ENCODE measurements at places on chromosomes 13 and 19.

- no peak for DNase-seq
These were observed 1.5 kb upstream of the NRTN start for GRCh38 chr19:5803441-5803751.

DNA sequence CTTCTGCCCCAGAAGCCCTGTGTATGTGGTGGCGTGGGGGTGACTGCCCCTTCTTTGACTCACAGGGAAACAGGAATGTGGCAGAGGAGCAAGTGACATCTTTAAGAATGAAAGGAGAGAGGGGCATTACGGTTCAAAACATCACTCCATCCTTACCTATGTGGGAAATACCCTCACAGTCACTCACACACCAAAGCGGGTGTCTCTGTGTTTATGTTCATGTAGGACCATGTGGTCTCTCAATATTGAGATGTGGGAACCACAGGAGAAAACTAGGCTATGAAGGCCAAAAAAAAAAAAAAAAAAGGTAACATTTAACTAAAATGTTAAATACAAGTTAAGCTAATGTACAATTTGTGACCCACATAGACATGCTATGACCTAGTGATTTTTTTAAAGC lies 153.6 kb upstream of the GPR12 start:
- DNase-seq = no peak

DNA sequence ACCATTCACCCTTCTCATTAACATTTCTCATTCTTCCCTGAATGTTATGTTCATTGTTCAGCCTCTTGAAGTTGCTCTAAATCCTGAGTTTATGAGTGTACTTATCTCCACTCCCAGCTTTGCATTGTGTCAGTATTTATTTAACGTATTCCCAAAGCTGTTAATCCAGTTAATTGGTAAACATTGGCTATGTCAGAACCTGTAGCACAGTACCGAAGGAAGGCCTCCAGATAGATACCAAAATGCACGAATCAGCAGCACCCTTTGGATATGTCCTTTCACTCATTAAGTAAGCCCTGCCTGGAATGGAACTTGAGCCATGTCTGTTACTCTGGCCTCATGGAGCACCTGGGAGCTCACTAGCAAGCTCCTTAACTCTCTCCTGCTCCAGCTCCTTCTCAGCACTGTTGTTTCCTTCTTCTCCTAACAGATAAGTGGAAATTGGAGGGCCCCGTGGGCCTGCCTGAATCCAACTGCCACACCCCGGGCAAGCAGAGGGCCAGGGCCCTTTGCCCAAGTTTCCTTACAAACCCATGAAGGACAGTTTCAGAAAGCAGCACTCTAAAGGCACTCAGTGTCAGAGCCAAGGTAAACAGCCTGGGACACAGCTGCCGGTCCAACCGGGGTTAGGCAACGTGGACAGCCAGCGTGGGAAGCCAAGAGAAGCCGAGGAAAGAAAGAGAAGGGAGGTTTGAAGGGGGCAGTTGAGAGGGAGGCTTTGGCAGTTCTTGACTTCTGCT lies 155.0 kb upstream of the SERP2 start:
- DNase-seq = no peak

GRCh38 chr13:94416454-94417080 lies 62.9 kb downstream of the DCT start:
- no peak for DNase-seq

- DNase-seq = no peak
These were observed 39.7 kb downstream of the PEPD start for GRCh38 chr19:33481863-33482262.

DNA sequence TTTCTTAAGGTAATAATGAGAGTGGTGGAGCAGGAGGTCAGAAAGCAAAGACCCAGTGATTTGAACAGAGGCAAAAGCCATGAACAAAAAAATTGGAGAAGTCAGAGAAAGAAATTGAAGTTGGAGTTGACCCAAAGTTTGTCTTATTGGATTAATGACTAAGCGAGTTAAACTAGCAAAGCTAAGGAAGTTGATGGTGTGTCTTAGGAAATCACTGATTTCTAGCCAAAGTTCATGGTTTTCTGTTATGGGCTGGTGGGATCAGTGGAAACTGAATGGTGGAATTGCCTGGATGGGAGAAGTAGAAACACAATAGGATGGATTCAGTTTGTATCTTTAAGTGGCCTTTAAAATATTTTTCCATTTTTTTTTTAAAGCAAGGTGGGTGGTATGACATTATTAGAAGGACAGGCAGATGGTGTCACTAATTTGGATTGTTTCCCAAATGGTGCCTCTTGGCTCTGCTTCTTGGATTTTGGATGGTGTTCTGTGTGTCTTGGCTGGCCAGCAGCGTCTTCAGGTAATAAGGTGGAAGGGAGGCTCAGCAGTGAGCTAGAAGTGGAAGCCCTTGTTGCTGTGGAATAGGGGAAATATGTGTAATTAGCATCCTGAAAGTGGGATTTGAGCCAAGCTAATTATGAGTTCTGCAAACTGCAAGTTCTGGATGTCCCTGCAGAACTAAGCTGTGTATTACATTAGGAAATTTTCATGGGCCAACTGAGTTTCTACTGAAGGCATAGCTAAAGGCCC lies 302.9 kb downstream of the LMO7 start:
- DNase-seq = no peak

DNA sequence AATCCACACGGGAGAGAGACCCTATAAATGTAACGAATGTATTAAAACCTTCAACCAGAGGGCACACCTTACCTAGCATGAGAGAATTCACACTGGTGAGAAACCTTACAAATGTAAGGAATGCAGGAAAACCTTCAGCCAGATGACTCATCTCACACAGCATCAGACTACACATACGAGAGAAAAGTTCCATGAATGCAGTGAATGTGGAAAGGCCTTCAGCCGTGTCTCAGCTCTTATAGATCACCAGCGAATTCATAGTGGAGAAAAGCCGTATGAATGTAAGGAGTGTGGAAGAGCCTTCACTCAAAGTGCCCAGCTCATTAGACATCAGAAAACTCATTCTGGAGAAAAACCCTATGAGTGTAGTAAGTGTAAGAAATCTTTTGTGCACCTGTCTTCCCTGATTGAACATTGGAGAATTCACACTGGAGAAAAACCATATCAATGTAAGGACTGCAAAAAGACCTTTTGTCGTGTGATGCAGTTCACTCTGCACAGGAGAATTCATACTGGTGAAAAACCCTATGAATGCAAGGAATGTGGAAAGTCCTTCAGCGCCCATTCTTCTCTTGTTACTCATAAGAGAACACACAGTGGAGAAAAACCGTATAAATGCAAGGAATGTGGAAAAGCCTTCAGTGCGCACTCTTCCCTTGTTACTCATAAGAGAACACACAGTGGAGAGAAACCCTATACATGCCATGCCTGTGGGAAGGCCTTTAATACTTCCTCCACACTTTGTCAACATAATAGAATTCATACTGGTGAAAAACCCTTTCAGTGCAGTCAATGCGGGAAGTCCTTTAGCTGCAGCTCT lies 16.0 kb downstream of the ZNF582 start:
- DNase-seq = no peak

- DNase-seq = no peak
These were observed 1.2 kb upstream of the GPX4 start for GRCh38 chr19:1102407-1103131.

DNA sequence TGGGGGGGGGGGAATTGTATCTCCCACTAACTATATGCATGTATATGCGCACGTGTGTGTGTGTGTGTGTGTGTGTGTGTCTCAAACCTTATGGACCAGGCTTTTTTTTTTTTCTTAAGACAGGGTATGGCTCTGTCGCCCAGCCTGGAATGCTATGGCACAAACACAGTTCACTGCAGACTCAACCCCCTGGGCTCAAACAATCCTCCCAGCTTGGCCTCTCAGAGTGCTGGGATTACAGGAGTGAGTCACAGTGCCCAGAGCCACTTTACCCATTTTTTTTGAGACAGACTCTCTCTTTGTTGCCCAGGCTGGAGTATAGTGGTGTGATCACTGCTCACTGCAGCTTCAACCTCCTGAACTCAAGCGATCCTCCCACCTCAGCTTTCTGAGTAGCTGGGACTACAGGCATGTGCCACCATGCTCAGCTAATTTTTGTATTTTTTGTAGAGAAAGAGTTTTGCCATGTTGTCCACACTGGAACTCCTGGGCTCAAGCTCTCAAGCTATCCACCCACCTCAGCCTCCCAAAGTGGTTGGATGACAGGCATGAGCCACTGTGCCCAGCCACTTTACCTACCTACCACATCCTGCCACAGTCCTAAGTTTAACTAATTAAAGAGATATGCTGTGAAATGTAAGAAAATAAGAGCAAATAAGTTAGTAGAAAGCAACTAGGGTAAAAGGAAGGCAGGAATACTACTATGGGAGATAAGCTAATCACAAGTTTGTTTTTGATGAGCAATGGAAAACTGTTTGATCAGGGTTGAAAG lies 2.4 kb downstream of the ZMYM5 start:
- no peak for DNase-seq

GRCh38 chr19:35669566-35669965 lies 3.2 kb downstream of the UPK1A start:
- no peak for DNase-seq

DNA sequence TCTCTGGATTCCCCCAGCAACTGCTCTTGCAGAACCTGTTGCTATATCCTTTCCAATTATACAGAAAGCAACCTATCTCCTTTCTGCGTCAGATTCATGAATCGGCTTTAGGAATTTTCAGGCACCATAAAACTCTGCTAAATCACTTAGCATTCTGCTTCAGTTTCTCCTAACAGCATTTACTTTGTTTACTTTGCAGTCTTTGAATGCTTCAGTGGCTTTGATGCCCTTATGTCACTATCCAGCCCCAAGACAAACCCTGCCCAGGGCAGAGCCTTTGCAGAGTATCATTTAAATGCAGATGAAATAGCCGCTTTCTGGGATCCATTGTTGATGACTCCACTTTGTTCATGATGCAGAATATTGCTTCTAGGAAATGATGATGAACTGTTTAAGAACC lies 43.1 kb downstream of the SLITRK1 start:
- DNase-seq = no peak

DNA sequence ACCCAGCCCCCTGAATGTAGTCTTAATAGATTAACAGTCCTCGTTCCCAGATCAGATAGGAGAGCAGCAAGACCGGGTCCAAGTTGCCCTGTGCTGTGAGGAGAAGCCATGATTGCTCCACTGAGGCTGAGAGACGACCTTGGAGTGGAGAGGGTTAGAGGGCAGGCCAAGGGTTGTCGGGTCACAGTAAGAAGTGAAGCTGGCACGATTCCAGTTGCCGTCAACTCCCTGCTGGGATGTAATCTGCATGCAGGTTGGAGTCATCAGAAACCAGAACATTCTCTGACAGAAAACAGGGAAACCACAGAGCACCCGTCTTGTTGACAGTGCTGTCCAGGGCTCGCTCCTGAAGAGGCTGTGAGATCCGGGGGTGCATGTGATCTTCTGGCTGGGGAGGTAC lies 19.0 kb upstream of the ATP11A start:
- DNase-seq = no peak

- no peak for DNase-seq
These were observed 125.3 kb upstream of the GPC6 start for GRCh38 chr13:93101226-93101734.

DNA sequence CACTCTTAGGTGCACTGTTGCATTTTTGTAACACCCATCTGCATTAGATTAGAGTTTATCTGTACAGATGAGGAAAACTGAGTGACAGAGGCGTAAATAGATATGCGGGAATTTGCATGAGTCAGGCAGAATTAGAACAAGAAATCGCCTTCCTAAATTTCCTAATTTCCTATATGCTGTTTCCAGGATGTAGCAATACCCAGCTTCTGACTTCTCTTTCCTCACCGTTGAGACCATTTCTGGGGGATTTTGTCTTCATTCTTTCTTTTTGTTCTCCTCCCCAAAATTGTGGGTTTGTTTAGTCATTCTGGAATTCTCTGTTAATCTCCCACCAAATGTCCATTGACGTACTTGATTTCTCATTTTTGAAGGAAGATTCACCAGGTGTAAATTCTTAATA lies 10.6 kb upstream of the ZNF792 start:
- no peak for DNase-seq

GRCh38 chr13:43785650-43786471 lies 911 bp downstream of the ENOX1 start:
- no peak for DNase-seq

GRCh38 chr19:7718668-7719067 lies 13.2 kb downstream of the CLEC4G start:
- DNase-seq = no peak

DNA sequence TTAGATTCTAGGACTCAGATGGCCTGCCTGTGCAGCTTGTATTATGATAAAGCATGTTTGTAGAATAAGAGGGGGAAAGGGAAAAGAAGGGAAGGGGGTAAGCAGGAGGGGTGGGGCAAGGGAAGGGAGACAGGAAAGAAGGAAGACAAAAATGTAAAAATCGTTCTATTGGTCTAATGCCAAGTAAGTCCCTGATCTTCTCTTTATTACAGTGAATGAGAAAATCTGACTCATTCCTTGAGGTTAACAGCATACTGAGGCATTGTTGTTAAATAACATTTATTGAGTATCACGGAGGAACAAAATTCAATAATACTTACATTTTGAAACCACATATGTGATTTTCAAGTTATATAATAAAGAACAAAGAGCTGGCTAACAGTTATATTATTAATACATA lies 1534.7 kb downstream of the OLFM4 start:
- no peak for DNase-seq

DNA sequence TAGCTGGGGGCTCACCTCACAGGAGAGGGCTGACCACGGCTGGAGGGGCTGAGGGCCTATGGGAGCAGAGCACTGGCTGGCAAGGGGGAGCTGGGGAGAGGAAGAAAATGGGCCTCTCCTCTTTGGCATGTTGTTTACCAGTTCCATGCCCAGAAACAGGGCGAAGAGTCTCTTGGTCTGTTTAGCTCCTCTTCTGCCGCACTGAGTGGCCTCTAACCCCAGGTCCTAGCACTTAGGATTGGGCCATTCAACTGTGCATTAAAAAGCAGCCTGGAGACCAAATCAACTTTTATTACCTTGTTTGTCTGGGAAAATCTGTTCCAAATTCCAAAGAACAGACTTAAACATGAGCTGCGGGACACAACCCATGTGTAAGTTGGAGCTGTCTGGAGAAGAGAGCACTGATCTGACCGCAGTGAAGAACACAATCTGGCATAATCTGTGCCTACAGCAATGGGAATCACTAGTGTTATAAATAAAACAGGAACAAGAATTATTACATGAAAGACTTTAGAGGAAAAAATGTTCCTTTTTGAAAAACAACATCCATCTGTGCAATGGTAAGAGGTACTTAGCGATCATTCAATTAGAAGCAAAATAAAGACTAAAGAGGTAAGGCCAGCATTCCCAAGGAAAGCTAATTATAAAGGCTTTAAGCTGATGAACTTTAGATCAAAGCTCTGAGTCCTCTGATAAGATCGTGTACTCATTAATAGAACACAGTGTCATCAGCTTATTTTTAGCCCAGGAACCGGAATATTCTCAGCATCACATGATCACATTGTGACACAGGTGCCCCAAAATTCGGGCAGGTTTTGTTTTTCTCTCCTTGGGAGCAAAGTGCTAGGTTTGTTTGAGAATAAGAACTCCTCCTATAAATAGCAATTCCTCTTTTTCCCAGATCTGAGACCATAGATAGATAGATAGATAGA lies 243.2 kb downstream of the COL4A1 start:
- DNase-seq = no peak

GRCh38 chr13:41675306-41675705 lies 218.0 kb downstream of the RGCC start:
- DNase-seq = no peak

GRCh38 chr13:110471156-110471832 lies 90.2 kb downstream of the RAB20 start:
- DNase-seq = no peak

GRCh38 chr13:101019126-101019525 lies 344.5 kb upstream of the TMTC4 start:
- DNase-seq = no peak
